Umbilical cord (tissue), 2 donors: ENCODE measurements at places on chromosomes 1 and 21.

GRCh38 chr1:36187800-36188593 is 32.0 kb downstream of the MAP7D1 start:
- peak; percentile 93 for DNase-seq

DNA sequence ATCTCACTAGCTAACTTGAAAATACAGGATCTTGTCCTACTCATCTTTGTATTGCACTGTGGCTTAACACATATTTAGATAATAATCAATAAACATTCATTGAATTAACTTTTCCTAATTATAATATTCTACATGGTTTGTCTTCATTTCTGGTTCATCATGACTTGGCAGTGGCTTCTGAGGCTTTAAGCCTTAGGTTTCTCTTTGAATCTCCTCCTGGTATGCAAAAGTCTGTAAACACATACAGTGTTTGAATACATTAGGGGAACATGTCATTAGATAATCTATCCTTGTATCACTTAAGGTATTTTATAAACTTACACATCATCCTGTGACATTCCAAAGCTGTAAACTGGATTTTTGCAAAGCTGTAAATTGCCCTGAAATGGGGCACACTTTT is 20.6 kb downstream of the CTSK start:
- no peak for DNase-seq

DNA sequence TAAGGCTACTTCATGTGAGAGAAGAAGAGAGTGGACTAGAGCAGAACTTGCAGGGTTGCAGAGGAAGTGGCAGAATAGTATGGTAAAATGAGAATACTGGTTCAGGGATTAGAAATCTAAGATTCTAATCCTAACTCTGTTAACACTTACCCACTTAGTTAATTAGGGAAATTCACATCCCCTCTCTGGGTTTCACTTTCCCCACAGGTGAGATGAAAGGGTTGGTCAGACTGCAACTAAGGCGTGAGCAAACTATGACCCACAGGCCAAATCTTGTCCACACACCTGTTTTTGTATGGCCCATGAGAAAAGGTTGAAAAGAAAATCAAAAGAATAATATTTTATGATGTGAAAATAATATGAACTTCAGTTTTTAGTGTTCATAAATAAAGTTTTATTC is 117.5 kb downstream of the MACF1 start:
- DNase-seq = no peak

- no peak for DNase-seq
Observed at GRCh38 chr1:89767618-89768017, 53.2 kb upstream of the LRRC8D start.

- no peak for DNase-seq
Observed at GRCh38 chr1:109787845-109788601, 24.3 kb upstream of the EPS8L3 start.

- no peak for DNase-seq
Observed at GRCh38 chr1:234595899-234596298, 14.1 kb downstream of the IRF2BP2 start.

DNA sequence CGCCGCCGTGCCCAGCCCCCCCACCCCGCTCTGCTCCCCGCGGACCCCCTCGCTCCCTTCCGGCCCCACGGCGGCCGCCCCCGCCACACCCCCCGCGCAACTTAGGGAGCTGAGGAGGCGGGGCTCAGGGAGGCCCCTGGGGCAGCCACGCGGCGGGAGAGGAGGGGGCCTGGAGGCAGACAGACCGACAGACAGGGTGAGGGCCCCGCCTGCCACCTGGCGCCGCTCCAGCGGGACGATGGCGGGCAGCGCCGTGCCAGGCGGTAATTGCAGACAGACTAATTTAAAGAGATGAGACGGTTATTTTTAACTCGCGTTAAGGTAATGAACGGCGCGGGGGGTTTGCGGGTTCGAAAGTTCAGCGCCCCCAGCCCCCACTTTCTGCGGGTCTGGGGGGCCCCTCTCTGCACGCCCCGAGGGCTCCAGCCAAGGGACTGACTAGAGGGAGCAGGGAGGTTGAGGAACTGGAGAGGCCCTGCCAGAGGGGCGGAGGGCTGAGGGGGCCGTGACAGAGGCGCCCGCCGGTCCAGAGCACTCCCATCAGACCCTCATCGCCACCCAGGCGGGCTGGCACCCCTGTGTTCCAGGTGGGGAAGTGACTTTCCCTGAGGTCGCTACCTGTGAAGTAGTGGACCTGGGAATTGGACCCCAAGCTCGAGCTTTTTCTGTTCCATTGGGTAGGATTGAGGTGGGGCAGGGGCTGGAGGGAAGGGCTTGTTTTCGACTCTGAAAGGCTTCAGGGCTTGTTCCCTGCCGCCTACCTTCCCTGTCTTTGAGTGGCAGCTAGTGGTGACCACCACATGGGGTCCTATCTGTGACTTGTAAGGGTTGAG is 5.4 kb downstream of the FOXO6 start:
- peak; percentile 69 for DNase-seq

DNA sequence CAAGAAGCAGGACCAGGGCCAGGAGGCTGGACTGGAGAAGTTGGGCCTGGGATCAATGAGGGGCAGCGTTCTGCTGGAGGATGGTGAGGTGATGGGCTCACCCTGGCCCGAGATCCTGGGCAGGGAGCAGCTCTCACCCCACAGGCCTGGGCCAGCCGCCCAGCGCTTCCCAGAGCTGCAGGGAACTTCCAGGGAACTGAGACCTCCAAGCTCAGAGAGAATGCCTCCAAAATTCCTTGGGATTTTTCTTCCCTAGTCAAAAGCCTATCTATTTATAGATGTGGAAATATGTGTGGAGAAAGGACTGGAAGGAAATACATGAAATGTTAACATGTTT is 121.2 kb downstream of the SPSB1 start:
- peak; percentile 89 for DNase-seq

- peak; percentile 47 for DNase-seq
Observed at GRCh38 chr1:200314085-200314750, 95.6 kb downstream of the ZNF281 start.

GRCh38 chr1:209627027-209627731 is 25.0 kb downstream of the LAMB3 start:
- no peak for DNase-seq

DNA sequence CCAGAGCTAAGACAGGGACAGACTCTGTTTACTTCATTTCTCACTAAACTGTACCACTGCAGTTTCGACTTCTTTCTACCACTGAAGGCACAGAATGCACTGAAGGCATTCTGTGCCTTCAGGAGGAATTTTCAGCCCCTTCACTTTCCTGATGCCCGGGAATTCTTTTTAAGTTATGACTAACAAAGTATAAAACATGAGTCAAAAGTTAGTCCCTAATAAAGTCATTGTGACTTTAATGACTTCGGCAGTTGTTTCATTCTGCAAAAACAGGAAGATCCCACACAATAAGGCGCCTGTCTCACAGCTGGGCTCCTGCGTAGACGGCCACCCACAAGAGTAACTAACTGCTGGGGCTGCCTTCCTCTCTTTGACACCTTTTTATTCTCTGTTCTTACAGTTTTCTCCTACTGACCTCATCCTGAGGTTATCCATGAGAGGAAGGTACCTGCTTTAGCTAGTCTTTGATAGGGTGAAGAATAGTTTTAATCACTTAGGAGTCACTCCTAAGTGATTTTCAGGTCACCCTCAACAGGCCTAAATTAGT is 183.9 kb upstream of the SGIP1 start:
- no peak for DNase-seq

DNA sequence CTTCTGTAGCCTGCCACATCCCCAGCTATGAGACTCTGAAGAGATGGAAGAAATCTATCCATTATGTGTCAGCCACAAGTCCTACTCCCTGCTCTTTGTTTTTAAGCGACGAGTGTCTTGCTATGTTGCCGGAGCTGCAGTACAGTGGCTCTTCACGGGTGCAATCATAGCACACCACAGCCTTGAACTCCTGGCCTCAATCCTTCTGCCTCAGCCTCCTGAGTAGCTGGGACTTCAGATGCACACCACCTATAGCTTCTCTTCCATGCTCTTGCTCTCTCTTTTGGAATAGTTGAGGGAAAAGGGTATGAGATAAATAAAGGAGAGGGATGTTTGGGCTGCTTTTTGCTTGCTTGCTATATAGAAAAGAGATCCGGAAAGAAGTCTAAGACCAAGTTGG is 1.6 kb downstream of the TUFT1 start:
- DNase-seq = no peak

GRCh38 chr1:28927266-28927647 is 12.9 kb downstream of the EPB41 start:
- DNase-seq = no peak

DNA sequence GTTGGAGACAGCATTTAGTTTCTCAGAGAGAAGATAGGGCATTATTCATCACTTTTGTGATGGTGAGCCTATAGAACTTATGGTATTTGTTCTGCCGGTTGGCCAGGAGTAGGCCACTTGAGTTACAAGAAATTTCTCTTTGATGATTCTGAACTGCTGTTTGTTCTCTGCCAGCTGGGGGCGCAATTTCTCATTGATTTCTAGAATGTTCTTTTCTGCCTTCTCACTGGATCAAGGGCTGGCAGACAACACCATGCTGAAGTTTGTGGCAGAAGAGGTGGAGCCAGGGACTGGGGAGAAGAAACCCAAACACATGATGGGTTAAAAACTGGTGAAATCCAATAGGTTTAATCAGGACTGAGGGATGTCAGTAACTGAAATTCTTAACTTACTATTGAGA is 360.6 kb downstream of the FAM72C start:
- DNase-seq = no peak

- no peak for DNase-seq
Observed at GRCh38 chr1:63887809-63888208, 114.0 kb downstream of the ROR1 start.

DNA sequence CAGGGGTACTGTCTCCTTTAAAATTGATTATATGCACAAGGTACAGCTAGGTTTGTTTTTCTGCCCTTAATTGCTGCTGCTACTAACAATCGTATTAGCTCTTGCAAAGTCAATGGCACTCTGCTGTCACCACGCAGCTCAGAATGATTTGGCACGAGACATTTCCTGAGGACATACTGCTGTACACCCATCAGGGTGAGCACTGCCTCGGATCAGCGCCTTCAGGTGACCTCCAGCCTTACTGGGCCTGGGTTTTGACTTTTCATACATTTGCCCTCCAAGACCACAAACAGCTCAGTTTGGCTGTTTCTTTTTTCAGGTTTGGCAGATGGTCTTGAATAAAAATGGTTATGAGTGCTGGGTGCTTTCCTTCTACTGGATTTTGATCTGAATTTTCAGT is 110.9 kb downstream of the NTPCR start:
- DNase-seq = no peak
